ENCODE measurements at places on chromosomes 5 and 9.

GRCh38 chr9:134593286-134594077 is 48.1 kb upstream of the COL5A1 start:
- no peak for DNase-seq

GRCh38 chr9:131469951-131470350 is 32.8 kb upstream of the POMT1 start:
- DNase-seq = no peak

DNA sequence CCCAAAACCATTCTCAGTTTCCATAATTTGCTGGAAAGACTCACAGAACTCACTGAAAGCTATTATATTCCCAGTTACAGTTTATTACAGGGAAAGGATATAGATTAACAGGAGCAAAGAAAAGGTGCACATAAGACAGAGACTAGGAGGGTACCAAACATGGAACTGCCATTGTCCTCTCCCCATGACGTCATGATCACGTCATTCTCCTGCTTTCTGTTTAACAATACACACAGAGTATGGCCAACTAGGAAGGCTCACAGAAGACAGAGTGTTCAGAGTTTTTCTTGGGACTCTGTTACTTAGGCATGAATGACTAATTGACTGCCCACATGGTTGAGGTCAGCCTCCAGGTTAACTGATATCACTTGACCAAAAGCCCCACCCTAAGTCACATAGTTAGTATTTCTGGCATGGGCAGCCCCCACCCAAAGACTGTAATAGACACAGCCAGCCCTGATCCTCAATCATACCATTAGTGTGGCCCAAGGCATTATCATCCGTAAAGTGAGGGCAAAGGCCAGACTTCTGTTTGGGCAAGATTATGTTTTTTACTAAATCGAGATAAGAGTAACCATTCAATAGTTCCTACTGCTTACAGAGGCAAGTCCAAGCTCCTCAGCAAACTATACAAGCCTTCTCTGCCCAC is 353.5 kb upstream of the POU5F2 start:
- DNase-seq = no peak

GRCh38 chr9:126604059-126605055 is 9.4 kb upstream of the LMX1B start:
- DNase-seq = no peak

DNA sequence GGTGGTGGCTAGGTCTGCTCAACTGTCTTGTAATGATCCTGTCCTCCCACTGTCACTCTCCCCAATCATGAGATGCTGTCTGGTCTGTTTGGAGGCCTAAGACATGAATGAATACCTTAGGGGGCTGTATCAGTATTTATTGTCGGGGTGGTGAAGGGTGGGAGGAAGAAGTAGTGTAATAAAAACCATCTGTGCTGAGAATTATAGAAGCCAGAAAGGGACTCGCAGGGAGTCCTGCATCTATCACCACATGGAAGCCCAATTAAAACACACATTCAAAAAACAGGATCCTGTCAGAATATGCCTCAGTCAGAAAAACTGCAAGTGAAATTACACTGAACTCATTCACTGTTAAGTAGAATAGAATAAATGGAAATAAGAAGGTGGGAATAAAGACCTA is 1134.3 kb upstream of the C9orf72 start:
- DNase-seq = no peak

GRCh38 chr5:53730943-53731342 is 170.5 kb downstream of the NDUFS4 start:
- no peak for DNase-seq

- no peak for DNase-seq
Measured at GRCh38 chr5:164296603-164297080, 791.2 kb downstream of the MAT2B start.

GRCh38 chr9:107438211-107439031 is 51.1 kb downstream of the KLF4 start:
- no peak for DNase-seq

- no peak for DNase-seq
Measured at GRCh38 chr5:61625137-61625561, 293.1 kb downstream of the ZSWIM6 start.

- peak; percentile 70 for DNase-seq
Measured at GRCh38 chr9:105694190-105694847, at the start of gene TMEM38B. TMEM38B (plus strand) TSS chr9:105694541; CDS start chr9:105694661, 120 bp downstream.

GRCh38 chr5:164119806-164120447 is 614.5 kb downstream of the MAT2B start:
- DNase-seq = no peak

- no peak for DNase-seq
Measured at GRCh38 chr9:115285836-115286235, 167.9 kb upstream of the TNC start.

DNA sequence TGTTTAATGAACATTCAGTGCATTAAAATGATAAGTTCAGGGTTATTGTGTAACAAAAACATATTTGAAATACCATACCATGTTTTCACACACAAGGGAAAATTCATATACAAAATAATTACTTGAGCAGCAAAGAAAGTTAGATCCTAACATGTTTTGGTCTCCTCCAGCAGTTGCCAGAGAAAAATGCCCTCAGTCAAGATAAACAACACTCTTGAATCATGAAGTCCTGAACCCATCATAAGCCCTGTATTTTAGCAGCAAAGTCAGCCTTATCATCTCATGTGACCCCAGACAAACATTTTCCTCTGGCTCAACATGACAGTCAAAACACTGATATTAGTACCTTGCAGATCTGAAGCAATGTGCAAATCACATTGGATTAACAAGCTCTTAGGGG is 1541.1 kb upstream of the WWC1 start:
- DNase-seq = no peak

- no peak for DNase-seq
Measured at GRCh38 chr5:62206150-62206829, 99.7 kb upstream of the KIF2A start.

GRCh38 chr9:125133403-125134329 is 9.7 kb downstream of the SCAI start:
- no peak for DNase-seq

DNA sequence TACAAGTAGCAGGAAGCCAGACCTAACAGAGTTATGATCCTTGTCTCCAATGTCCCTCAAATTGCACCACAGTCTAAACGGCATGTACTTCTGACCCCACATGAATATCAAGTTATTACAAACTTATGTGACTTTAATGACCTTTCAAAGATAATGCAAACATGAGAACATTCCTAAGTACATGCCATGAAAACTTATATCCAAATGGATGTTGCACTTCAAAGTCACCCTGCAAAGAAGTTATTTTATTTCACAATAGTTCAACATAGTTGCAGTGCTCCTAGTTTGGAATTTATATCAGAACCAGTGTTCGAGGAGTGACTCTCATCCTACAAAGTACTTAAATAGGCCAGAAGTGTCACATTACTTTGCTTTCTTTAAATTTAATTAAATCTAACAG is 41.2 kb upstream of the ITGA1 start:
- no peak for DNase-seq

GRCh38 chr9:7405924-7406604 is 393.5 kb downstream of the DMAC1 start:
- no peak for DNase-seq

GRCh38 chr9:94980947-94981722 is 254.6 kb downstream of the AOPEP start:
- no peak for DNase-seq

DNA sequence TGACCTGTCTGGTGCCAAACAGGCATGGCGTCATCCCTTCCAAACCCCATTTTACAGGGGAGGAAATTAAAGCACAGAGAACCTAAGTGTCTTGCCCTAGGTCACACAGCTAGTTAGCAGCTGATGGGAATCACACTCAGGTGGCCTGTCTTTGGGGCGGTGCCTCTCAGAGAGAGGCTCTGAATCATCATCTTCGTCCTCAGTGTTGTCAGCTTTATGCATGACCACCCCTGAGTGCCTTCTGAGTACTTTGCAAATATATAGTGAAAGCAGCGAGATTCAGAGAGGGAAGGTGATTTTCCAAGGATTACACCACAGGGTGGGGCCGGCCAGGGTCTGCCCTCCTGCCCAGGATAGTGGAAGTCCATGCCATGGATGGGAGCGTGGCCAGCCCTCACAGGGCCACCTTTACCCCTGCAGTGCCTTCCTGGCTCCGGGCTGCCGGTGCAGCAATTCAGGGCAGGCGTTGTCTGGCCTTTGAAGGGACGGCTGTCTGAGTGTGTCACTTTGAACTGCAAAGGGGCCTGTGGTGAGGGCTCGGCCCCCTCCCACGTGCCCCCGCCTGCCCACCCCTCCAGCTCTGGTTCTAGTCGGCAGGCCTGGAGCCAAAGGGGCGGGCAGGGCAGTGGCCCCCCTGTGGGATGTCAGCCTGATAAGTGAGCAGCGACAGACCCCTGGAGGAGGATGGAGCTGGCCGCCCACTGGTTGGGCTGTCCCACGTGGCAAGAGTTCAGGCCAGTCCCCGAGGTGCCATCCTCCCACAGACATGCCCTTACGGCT is 16.9 kb downstream of the LMX1B start:
- DNase-seq = no peak

- no peak for DNase-seq
Measured at GRCh38 chr9:127808347-127809001, 5.8 kb downstream of the FPGS start.

DNA sequence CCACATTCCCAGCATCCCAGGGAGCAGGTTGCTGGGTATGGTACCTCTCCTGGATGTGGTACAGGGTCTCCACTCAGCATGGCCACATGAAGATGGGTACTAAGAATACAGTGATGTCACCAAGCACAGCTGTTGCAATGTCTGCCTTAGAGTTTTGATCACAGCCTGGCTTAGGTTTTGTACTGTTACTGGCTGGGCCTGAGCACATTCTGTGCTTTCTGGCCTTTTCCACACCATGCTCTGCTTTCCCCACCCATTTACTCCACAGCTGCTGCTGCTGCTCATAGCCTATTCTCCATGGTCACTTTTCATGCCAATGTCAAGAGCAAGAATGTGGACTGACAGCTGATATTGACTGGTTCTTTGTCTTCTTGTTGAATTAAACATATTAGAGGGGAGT is 481.9 kb downstream of the ARHGEF28 start:
- no peak for DNase-seq

DNA sequence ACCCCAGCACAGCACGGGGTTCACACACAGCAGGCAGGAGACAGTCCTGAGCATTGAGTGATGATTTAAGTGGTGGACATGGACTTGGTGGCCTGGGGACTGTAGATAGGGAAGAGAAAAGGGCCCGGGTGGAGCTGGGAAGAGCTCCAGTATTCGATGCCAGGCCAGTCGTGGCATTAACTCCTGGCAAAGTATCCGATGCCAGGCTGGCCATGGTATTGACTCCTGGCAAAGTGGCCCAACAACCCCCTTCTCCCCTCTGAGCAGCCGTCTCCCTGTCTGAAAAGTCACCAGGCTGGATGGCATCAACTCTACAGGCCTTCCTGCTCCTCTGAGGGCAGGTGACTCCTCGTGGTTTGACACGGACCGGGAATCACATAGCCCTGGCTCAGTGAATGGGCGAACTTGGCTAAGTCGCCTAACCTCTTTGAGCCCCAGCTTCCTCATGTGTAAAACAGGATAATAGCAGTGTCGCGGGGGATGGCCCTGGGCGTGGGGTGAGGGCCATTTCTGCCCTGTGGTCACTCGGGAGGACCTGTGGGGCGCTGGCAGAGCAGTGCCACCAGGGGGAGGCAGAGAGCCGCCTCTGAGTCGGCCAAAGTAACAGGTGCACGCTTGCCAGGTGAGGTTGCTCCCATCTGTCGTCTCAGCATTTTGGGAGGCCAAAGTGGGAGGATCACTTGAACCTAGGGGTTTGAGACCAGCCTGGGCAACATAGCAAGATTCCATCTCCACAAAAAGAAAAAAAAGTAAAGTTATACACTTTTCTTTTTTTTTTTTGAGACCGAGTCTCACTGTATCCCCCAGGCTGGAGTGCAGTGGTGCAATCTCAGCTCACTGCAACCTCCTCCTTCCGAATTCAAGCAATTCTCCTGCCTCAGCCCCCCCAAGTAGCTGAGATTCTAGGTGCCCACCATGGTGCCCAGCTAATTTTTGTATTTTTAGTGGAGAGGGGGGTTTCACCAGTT is 5.7 kb upstream of the SEC16A start:
- peak; percentile 73 for DNase-seq

- no peak for DNase-seq
Measured at GRCh38 chr5:127960270-127960691, 123.3 kb upstream of the SLC12A2 start.

GRCh38 chr9:75001719-75002421 is 26.2 kb downstream of the CARNMT1 start:
- DNase-seq = peak; percentile 26

DNA sequence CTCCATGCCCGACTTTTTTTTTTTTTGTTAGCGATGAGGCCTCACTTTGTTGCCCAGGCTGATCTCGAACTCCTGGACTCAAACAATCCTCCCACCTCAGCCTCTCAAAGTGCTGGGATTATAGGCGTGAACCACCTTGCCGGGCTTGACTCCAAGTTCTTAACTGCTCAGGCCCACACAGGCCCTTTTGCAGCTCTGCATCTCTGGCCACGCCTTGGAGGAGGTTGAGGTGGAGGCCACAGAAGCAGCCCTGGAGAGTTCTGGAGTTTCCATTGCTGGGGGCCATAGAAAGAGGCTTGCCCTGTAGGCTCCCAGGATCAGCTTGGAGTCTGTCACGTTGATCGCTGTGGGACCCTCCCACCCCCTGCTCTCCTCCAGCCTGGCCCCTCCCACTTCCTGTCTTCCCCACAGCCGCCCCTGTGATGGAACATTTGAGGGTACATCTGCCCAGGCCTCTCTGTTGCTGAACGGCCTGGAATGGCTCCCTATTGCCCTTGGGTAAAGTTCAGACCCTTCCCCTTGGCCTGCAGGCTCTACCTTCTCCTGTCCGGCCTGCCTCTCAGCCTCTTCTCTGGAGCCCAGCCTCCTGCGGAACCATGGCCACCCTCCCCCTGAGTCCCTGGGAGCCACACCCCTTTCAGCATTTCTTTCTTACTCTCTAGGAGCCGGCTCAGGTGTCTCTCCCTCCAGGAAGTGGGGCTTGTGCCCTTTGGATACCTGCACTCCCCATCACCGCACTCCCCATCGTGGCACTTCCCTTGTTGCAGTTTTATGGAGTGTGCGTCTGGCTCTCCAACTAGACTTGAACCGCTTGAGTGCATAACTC is 30.4 kb upstream of the IER5L start:
- no peak for DNase-seq

DNA sequence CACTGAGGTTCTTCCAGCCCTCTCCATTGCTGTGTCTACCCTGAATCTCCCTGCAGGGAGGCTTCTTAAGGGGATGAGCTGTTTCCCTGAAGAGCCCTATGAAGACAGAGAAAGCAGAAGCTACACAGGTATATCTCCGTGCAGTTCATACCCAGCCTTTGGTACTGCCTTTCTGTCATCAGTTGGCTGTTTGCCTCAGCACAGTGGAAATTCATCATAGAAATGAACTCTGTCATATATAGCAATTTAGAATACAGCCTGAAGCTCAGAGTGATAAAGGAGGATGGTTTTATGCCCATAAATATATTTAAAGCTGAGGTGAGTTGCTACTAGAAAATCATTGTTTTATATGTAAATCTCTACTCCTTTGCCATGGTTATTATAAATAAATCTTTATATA is 42.6 kb upstream of the KCNN2 start:
- DNase-seq = no peak

All from effector memory CD8-positive, alpha-beta T cell (primary cell).